ENCODE measurements at places on chromosomes 4 and X.

- no peak for DNase-seq
These were observed 691.9 kb downstream of the TECRL start for GRCh38 chr4:63717384-63717783.

DNA sequence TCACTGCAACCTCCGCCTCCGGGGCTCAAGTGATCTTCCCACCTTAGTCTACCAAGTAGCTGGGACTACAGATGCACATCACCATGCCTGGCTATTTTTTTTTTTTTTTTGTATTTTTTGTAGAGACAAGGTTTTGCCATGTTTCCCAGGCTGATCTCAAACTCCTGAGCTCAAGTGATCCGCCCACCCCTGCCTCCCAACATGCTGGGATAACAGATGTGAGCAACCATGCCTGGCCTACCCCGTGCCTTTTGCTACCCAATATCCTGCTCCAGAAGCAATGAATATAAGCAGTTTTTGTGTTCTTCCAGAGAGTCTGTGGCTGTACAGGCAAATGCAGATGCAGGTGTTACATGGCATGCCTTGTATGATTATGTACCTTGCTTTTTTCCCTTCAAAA is 50.5 kb downstream of the TBC1D14 start:
- DNase-seq = no peak

GRCh38 chr4:169174247-169174646 is 96.5 kb downstream of the SH3RF1 start:
- no peak for DNase-seq

DNA sequence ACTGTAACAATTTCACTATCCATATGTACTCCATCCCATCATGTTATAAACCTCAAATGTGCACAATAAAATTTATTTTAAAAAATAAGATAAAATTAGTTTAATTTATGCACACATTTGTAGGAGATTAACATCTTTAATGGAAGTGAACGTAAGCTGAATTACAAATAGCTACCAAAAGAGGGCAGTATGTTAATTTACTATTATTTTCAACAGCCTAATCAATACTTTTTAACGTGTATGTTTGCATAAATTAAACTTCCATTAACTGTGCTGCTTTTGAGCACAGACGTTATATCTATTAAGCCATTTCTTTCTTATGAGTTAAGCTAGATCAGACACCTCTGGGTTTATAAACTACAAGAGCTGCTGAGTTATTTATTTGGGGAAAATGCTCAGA is 56.5 kb upstream of the PHKA2 start:
- no peak for DNase-seq

DNA sequence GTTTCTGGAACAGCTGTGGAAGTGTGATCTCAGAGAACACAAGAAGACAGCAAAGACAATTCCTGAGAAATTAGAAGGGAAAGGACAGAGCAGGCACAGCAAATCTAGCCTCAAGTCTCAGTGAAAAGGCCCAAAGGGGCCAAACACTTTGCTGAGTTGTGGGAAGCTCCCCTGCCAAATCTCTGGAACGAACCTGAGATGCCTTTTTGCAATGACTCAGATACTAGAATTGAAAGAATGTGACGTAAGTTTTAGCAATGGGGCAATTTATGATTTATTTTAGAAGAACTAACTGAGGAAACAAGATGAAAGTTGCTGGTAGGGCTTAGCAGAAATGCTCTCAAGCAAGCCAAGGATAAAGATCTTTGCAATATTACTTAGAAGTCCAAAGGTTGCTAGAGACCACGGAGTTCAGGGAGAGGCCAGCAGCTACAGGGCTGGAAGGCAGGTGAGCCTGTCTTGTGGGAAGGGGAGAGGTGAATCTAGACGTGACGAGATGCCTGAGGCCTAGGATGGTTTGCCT is 92.8 kb downstream of the AMELX start:
- DNase-seq = no peak

GRCh38 chrX:5305452-5305851 is 923.2 kb downstream of the NLGN4X start:
- DNase-seq = no peak

GRCh38 chr4:83725336-83726085 is 189.6 kb downstream of the GPAT3 start:
- DNase-seq = no peak

GRCh38 chrX:48470110-48470832 is at the start of gene SLC38A5:
Gene SLC38A5, minus strand, starts transcription at chrX:48470260. Its CDS starts 2,336 bp downstream, at chrX:48467924.
- DNase-seq = no peak

- no peak for DNase-seq
These were observed 2.4 kb downstream of the DIPK2B start for GRCh38 chrX:45198301-45198700.

DNA sequence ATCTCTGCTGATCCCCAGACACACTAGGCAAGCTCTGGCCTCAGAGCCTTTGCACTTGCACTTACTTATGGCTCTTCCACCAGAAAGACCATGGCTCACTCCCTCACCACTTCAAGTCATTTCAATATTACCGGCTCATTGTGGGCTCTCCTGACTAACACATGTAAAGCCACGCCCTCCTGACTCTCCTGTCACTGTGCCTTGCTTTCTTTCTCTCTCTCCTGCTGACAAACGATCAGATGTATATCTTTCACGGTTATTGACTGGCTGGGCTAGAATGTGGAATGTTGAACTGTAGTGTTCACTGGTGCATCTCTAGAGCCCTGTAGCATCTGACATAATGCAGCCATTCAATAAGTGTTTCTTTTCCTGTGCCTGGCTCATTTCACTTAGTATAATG is 425.1 kb downstream of the RAB28 start:
- DNase-seq = no peak

DNA sequence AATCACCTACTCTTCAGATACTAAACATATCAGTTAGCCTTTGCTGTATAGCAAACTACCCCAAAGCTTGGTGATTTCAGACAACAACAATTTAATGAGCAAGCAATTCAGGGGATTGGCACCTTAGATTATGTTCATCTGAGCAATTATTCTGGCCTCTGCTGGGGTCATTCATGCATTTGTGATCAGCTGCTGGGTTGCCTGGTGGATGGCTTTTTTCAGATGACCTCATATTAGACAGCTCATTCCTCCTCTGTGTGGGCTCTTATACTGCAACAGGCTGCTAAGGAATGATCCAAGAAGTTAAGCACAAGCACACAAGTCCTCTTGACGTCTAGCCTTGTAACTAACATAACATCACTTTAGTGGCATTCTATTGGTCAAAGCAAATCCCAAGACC is 153.0 kb upstream of the PPP1R2C start:
- DNase-seq = no peak

- no peak for DNase-seq
These were observed 145.1 kb downstream of the BEND2 start for GRCh38 chrX:18075603-18076002.

GRCh38 chr4:61514991-61515390 is 314.9 kb downstream of the ADGRL3 start:
- no peak for DNase-seq

GRCh38 chr4:106269711-106270110 is 46.3 kb downstream of the TBCK start:
- DNase-seq = no peak

DNA sequence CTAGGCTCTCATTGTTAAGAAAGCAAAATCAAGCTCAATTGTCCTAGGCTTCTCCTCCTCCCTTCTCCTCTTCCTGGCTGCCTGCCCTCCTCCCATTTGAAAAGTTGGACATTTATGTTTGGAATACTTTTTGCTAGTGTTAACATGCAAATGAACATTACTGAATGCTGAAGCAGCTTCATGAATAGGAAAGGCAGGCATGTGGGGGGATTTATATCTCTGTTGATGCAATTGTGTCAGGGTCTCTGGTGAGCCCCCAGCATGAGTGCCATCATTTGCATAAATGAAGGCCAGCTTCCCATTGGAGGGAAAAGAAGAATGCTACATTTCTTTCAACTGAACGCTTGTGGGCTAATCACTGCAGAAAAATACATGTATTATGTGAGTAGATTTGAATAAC is 160.1 kb upstream of the NDST3 start:
- no peak for DNase-seq

- DNase-seq = no peak
These were observed 2.0 kb downstream of the ABLIM2 start for GRCh38 chr4:8156617-8157016.

DNA sequence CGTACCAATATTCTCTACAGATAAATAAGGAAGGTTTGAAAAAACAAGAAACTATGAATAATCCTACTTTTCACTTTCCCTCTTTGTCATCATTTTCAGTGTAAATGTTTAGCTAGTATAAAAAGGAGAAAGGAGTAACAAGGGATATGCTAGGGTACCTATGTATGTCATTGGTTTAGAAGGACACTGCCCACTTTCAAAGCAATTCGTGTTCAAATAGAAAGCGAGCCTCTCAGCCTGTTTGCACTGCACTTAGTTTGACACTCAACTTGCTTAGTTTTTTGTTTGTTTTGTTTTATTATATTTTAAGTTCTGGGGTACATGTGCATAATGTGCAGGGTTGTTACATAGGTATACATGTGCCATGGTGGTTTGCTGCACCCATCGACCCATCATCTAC is 21.6 kb upstream of the RXFP1 start:
- no peak for DNase-seq

- DNase-seq = no peak
These were observed 32.5 kb downstream of the TACC3 start for GRCh38 chr4:1753697-1754311.

DNA sequence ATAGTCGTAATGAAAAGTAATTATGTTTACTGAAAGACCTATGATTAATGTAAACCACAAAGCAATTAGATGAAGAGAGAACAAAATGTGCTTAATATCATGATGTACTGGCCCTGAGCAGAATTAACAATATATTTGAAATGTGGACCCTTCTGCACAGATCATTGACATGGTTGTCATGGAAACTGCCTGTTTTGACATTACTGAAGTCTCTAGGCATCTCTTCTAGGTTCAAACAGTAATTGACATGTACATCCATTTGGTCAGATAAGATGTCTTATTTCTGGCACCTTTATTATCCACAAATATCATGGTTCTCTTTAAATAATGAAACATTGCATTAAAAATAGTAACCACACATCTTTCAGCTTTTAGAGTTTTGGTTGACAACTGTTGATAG is 251.7 kb upstream of the GNPDA2 start:
- no peak for DNase-seq

GRCh38 chr4:139278485-139278884 is 1.5 kb downstream of the MGARP start:
- DNase-seq = no peak

GRCh38 chr4:87499403-87500091 is 29.6 kb downstream of the SPARCL1 start:
- no peak for DNase-seq

DNA sequence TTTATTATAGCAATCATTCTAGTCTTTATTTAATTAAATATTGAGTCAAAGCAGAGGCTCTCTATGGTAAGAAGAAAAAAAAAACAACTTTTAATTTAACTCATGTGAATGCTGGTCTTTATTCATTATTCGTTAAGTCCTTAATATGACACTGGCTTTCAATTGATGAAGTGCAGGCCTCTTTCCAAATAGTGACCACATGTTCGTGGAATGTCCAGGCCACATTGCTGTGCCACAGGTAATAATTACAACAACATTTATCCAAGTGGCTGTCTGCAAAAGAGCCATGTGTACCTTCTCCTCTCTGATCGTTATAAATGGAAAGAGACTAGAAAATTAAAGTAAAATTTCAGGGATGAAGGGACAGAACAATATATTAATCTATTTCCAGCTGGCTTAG is 220.1 kb upstream of the PABPC4L start:
- no peak for DNase-seq

DNA sequence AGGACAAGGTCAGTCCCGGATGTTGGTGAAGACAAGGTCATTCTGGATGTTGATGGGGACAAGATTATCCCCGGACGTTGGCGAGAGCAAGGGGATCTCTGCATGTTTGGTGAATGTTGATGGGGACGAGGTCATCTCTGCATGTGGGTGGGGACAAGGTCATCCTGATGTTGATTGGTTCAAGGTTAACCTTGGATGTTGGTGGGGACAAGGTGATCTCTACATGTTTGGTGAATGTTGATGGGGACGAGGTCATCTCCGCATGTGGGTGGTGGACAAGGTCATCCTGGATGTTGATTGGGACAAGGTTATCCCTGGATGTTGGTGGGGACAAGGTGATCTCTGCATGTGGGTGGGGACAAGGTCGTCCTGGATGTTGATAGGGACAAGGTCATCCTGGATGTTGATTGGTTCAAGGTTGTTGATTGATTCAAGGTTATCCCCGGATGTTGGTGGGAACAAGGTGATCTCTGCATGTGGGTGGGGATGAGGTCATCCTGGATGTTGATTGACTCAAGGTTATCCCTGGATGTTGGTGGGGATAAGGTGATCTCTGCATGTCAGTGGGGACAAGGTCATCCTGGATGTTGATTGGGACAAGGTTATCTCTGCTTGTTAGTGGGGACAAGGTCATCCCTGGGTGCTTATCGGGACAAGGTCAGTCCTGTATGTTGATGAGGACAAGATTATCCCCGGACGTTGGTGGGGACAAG is 28.8 kb upstream of the PLCXD1 start:
- no peak for DNase-seq

DNA sequence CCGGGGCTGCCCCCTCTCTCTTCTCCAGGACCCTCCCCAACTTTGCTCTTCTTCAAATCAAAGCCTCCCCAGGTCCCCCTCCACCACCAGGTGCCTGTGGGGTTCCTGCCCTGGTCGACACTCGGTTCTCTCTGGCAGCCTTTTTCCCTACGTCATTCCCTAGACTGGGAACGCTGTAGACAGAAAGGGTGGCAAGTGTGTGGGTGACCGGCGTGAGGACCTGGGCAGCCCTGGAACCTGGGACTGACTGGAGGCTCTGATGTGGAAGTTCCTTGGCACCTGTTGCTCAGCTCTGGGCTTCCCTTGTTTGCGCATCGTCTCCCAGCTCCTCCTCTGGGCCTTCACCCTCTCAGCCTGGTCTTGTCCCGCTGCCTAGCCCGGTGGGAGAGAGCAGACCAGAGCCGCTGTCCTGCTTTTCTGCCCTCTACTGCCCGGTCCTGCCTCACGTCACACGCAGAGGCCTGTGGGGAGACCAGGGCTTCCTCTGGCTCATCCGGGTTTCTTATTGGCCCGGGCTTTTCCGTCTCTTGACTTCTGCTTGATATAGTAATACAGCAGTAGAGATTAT is 1.3 kb downstream of the TACC3 start:
- no peak for DNase-seq

DNA sequence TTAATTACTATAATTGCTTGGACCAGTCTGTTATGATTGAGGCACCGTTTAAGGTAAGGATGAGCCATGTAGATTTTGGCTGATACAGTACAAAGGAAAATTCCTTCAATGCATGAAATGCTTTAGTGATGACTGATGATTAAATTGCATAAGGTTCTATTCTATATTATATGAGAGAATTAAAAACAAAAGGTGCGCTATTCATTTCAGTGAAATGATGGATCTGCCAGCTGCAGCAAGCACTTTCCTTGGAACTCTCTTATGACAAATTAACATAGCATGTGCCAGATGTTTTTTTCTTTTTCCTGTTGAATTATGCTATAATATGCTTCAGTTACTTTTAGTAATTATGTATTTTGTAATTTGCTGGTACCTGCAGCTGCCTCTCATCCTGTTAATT is 98.5 kb downstream of the JADE1 start:
- no peak for DNase-seq

DNA sequence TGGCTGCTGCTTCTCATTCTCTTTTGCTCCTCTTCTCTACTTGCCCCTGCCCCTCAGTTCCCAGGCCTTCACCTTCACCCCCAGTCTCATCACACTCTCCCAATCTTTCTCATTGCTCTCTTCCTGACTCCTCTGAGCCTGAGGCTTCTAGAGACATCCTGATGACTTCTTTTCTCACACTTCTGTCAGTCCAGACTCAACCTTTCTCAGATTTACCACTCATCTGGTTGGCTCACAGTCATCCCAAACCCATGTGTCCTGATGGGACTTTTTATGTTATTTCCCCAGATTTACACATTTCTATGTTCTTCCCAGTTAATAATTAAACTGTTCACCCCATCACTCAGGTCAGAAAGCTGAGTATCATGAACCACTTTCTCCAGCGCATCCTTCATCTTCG is 68.0 kb downstream of the TMA16 start:
- no peak for DNase-seq
